Right hindlimb (tissue), 1 donor: ENCODE measurements at places on chromosomes 4 and X.

DNA sequence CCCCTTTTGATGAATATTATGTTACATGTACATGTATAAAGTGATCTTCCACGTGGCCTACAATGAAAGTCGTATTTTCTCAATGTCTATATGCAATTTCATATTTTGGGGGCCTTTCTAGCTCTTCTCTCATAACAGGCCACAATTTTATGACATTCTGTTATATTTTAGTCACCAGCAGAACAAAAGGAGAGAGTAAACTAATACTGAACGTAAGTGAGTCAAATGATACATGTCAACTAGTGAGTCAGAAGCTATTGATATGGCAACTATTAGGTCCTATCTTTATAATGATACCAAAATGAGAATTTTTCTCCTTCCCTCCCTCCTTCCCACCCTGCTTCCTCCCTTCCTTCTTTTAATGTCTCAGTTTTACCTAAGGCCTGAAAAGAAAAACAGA, 14.4 kb downstream of the GC start:
- DNase-seq = no peak

- DNase-seq = no peak
Measured at GRCh38 chr4:1964971-1965370, 43.8 kb downstream of the NELFA start.

GRCh38 chr4:78864405-78865024, 74.7 kb downstream of the PAQR3 start:
- DNase-seq = no peak

DNA sequence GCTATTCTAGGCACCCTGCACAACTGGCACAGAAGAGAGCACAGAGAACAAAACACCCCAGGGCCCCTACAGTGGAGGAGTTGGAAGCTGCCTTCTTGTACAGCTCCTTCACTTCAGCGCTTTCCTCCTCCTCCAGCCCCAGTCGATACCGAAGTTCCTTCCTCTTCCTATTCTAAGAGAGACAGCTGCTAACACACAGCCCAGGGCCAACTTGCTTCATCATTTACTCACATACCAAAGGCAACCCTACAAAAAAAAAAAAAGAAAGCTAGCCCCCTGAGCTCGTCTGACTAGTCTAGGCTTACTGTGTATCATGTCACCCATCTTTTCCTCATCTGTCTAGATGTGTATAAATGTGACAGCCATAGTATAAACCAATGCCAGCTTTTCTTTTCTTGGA, 64.5 kb downstream of the MID1 start:
- DNase-seq = no peak

DNA sequence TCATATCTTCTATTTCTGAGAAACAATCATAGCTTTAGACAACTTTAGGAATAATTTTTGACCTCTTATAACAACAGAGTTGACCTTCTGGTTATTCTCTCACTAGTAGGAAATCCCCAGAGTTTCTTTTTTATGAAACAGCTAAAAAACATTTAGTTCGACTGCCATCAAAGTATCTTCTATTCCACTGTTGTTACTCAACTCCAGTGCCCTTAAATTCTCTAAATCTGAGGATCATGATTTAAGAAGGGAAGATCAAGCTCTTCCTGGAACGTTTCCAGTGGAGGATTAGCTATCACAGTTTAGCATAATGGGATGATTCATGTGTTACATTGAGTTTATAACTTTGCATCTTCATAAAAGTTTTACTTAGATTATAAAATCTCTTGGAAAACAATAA, 134.9 kb upstream of the VEGFC start:
- no peak for DNase-seq

- DNase-seq = no peak
Measured at GRCh38 chrX:19772096-19772821, 115.1 kb downstream of the SH3KBP1 start.

GRCh38 chr4:186081202-186081807, 12.3 kb downstream of the TLR3 start:
- DNase-seq = no peak

- DNase-seq = no peak
Measured at GRCh38 chrX:129652565-129653169, 2.1 kb downstream of the APLN start.

DNA sequence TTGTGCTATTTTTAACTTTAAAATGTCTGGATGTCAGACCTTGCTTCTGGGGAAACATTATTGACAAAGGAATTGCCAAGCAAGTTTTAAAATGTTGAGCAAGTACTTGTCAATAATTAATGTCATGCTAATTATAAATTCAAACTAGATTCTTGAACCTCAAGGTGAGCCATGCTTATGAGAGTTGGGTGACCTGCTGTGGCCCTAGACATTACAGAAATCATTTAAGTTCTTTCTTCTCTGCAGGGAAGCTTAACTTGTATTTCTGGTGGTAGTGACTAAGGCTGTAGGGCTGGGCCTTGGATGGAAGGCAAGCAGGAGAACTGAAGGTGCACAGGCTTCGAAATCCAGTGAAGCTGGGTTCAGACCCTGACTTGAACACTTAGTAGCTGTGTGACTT, 14.8 kb upstream of the UCHL1 start:
- no peak for DNase-seq

DNA sequence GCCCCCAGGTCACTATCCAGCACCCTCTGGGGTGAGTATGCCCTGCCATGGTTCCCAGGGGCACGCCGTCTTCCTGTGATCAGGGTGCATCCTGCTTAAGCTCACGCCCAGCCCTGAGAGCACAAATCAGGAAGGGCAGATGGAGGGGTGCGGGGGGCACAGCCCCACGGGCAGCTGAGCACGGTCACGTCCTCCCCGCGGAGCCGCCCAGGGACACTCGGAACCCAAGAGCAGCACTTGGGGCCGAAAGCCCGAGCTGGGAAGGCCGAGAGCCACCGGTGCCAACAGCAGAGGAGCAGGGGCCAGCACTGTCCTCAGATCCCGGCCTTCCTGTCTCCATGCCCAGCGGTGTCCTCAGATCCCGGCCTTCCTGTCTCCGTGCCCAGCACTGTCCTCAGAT, 21.5 kb downstream of the NELFA start:
- DNase-seq = no peak

DNA sequence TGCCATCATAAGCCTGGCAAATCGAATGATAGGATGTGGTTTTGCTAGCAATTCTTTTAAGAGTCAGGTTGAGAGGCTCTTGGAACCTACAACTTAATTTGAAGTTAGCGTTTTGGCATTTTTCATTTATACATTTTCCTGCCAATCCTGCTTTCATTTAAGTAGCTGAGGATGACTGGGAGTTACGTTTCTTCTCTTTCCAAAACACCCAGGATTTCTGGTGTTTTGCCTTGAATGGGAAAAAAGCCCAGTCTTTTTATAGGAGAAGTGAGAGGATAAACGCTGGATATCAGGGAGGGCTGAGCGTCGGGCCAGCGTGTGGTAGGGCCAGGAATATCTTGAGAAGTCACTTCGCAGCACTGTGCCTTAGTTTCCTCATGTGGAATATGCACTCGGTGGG, 174.2 kb upstream of the HAND2 start:
- no peak for DNase-seq

- no peak for DNase-seq
Measured at GRCh38 chr4:52996261-52997131, 134.4 kb downstream of the RASL11B start.

- DNase-seq = no peak
Measured at GRCh38 chr4:75848891-75849290, 53.4 kb downstream of the PPEF2 start.
